ENCODE measurements at places on chromosomes 5 and 9.

GRCh38 chr5:22496666-22497065, 356.5 kb downstream of the CDH12 start:
- no peak for DNase-seq

DNA sequence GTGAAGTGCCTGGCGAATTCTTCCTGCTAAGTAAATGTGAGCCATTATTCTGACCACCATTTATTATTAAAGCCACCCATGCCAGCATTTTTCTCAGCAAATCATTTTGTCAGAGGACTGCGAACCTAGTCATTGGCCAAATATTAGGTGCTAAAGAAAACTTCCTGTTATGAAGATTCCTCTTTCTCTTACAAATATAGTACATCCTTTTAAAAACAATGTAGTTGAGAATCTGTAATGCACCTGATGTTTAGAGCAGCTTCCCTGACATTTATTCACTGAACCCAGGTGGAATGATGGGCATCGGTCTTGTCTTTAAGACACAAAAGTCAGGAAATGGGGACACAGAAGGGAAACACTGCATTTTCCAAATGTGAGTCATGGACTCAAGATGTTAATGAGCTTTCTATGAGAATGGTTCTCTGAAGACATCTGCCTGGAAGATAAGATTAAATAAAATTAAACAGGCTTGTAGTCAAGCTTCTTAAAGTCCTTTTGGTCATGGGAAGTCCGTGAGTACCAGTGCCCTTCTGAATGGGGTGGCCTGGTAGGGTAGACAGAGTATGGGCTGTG, 290.6 kb downstream of the FBXL7 start:
- DNase-seq = no peak

- DNase-seq = no peak
These were observed 38.8 kb downstream of the FOXI1 start for GRCh38 chr5:170144286-170145023.

GRCh38 chr5:58946230-58946629, 363.4 kb downstream of the RAB3C start:
- no peak for DNase-seq

GRCh38 chr5:173435447-173435846, 107.2 kb upstream of the STC2 start:
- no peak for DNase-seq

DNA sequence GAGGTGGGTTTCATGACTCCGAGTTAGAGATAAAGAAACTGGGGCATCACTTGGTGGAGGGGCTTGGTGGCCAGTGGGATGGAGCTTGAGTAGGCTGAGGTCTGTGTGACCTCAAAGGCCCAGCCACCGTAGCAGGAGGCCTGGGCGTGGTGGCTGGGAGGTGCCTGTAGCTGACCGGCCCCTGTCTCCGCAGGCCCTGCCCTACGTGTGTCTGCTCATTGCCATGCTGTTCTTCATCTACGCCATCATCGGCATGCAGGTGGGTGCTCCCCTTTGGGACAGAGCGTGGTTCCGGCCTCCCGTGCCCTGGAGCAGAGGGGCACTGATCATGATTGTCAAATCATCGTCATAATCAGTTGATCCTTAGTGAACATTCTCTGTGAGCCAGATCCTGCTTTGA, 196.2 kb downstream of the CACNA1B start:
- no peak for DNase-seq

DNA sequence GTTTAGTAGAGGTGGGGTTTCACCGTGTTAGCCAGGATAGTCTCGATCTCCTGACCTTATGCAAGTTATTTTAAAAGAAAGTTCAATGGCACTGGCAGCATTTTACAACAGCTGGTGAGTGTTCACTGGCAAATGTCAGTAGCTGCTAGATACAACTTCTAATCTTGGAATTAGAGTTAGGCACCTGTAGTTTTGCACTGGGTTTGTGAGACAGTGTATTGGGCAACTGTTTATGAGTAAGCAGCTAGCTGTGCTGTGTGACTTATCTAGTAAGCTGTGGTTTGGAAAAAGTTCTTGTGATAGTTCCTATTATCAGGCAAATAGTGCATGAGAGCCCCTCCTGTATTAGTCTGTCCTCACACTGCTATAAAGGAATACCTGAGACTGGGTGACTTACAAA, 61.5 kb downstream of the UBE2QL1 start:
- no peak for DNase-seq

- DNase-seq = no peak
These were observed 473.5 kb downstream of the MAT2B start for GRCh38 chr5:163978897-163979296.

DNA sequence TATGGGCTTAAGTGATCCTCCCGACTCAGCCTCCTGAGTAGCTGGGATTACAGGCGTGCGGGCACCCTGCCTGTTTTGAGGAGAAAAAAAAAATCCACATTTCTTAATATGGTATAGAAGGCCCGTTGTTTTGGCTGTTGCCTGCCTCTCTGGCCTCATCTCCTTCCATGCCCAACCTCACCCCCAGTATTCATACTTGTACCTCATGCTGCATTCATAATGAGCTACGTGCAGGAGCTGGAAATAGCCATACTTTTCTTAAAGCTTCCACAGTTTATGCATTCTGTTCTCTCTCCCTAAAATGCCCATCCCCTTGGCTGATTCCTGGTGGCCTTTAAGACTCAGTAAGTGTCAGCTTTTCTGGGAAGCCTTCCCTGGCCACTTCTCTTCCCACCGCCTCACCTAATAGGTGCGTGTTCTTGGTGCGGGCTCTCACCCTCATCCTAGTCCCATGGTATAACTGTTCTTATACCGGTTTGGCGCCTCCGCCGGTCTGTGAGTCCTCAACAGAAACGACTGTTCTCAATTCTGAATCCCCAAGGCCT, 2.1 kb upstream of the TPM2 start:
- DNase-seq = no peak

- DNase-seq = no peak
These were observed 5.7 kb upstream of the EXOC3 start for GRCh38 chr5:437281-437771.

GRCh38 chr9:18543406-18544192, 69.6 kb downstream of the ADAMTSL1 start:
- DNase-seq = peak; percentile 43

DNA sequence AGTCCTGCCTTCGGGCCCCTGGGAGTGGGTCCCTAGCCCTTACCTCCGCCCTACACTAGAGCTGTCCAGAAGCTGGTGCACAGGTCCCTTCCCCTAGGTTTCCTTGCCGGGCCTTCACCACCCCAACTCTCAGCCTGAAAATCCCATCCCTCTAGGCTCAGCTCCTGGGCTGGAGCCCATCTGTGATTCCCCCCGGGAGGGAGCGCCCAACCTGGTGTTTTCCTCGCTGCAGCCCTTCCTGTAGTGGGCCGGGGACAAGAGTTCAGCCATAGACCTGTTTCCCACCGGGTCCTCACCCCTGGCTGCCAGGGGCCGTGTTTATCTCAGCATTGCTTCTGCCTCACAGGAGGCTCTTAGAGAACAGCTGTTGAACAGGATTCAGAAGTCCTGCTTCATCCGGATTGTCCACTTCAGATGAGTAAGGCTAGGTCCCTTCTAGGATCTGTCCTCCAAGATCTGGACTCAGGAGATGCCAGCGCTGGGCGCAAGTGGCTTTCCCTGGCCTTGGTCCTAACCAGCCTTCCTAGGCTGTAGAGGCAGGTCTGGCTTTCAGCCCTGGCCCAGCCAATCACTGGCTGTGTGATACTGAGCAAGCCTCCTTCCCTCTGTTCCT, 965 bp downstream of the GLIPR2 start:
- no peak for DNase-seq

DNA sequence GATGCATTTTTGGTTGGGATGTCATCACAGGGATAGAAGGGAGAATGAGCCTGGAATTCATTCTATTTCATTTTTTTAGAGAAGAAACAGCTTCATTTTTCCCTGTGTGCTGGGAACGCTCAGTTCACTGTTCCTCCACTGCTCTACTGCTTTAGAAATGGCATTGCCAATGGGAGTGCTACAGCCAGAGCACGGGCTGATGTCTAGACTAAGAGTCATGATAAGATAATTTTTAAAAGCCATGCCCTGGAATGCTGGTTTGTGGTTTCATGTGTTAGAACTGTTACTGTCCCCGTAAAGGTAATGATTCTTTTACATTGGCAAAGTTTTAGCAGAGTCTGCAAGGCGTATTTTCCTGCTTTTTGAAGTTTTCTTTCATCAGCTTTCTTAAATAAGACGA, 119.6 kb downstream of the SEMA6A start:
- DNase-seq = no peak

GRCh38 chr9:123355761-123356431, at the start of gene CRB2:
Gene CRB2, plus strand, starts transcription at chr9:123356197. Its CDS starts 64 bp downstream, at chr9:123356261.
- peak; percentile 63 for DNase-seq

DNA sequence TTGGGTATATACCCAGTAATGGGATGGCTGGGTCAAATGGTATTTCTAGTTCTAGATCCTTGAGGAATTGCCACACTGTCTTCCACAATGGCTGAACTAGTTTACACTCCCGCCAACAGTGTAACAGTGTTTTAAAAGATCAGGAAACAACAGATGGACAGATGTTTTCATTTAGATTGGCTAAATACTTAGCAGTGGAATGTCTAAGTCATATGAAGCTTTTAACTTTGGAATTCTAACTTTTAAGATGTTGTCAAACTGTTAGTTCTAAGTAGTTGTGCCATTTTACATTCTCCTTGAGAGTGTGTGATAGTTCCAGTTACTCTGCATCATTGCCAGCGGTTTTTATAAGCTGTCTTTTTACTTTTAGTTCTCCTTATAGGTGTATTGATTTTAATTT, 688.8 kb downstream of the SEMA5A start:
- DNase-seq = no peak

GRCh38 chr5:174119468-174119881, 74.0 kb downstream of the NSG2 start:
- no peak for DNase-seq

DNA sequence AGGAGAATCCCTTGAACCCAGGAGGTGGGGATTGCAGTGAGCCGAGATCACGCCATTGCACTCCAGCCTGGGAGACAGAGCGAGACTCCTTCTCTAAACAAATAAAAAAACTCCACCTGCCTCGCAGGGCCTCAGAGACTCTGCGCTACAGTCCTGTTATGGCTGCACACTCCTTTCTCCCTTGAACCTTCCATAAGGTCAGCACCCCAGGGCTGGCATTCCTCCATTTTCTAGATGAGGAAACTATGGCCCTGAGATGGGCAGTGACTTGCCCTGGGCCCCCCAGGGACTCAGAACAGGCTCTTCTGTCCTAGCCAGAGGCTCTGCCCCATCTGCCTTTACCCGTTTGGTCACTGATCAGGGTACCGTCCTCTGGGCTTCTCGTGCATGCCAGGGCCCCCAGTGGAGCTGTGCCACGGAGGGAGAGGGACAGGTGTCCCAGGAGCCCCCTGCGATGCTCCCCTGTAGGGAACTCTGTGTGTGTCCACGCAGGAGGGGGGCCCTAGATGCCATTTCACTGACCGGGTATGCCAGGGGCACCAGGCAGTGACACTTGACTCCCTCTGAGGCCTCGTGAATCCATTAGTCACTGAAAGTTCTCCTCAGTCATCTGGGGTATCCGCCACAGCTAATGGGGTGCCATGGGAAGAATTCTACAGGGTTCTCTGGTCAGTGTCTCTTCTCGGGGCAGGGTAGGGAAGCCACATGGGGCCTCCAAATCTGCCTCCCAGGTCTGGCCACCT, 16.2 kb downstream of the RALGDS start:
- DNase-seq = no peak

GRCh38 chr5:127006744-127007143, 23.6 kb downstream of the MARCHF3 start:
- DNase-seq = no peak

DNA sequence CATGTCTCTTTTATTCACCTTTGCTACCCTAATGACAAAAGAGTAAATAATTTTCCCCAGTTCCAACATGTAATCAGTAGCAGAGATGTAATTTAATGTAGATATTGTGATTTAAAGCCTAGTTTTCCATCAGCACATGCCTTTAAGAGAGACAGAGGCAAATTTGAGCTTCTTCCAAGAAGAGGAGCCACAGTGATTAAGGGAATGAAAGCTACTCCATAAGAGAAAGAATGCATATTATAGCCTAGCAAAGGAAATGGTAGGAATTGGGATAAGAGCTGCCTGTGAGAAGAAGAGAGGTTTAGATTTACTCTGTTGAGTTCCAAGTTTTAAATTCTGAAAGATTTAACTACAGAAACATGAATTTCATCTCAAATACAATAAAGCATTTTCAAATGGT, 591.0 kb upstream of the DMAC1 start:
- DNase-seq = no peak

GRCh38 chr5:4418084-4418483, 722.0 kb upstream of the ADAMTS16 start:
- DNase-seq = no peak

- DNase-seq = no peak
These were observed 135.1 kb downstream of the GADD45G start for GRCh38 chr9:89739916-89740315.

GRCh38 chr5:127582773-127583370, 65.4 kb downstream of the PRRC1 start:
- no peak for DNase-seq

DNA sequence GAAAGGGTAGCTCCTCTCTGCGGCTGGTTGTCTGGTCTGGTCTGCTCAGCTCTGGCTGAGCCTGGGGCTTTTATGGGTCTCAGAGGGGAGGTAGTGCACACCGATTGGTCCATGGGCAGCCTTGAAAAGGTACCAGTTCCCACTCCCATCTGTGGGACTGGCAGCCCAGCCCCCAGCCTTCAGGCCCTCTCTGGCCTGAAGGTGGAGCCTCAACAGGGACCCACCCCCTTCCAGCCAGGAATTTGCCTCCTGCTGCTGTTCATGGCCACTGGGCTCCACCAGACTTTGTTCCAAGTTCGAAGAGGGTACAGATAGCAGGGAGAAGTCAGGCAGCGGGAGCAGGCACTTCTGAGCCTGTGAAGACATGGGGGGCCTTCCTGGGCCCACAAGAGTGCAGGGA, 165.3 kb upstream of the SLC27A6 start:
- no peak for DNase-seq

- DNase-seq = no peak
These were observed 8.6 kb downstream of the RAB14 start for GRCh38 chr9:121192959-121193640.

GRCh38 chr9:81389569-81389993, 299.8 kb downstream of the TLE1 start:
- no peak for DNase-seq

- DNase-seq = no peak
These were observed 3.1 kb downstream of the PTCH1 start for GRCh38 chr9:95513711-95514110.

DNA sequence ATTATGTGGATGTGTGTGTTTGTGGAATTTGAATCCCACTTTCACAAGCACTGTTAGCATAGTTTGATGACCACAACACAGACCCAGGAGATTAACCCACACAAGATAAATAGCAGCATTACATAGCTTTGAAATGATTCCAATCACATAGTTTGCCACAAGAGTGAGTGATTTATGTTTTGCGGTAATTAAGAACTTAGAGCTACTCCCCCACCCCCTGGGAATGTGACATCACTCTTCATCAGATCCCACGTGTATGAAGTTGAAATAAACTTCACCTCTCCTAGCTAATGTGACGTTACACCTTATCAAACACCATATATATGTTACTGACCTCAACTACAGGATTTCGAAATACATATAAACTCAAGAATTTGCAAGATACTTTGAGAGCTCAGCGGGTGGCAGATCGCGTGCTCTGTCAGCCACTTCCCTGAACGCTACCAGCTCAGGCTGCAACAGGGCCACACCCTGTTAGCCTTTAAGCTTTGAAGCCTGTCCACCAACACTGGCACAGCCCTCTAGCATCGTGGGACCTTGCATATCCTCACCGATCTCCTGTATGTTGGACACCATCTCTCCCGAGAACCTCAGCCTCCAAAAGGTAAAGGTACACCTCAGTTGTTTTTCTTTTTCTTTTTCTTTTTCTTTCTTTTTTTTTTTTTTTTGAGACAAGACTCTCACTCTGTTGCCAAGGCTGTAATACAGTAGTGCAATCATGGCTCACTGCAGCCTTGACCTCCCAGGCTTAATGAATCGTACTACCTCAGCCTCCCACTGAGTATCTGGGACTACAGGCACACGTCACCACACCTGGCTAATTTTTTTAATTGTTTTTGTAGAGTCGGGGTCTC, 1.7 kb upstream of the AGTPBP1 start:
- DNase-seq = no peak

Measured in mesothelial cell of epicardium (in vitro differentiated cells).